ENCODE measurements at places on chromosomes 12 and 14.

GRCh38 chr12:72273851-72274351 lies 1.7 kb downstream of the TRHDE start:
- DNase-seq, result peak; percentile 6

DNA sequence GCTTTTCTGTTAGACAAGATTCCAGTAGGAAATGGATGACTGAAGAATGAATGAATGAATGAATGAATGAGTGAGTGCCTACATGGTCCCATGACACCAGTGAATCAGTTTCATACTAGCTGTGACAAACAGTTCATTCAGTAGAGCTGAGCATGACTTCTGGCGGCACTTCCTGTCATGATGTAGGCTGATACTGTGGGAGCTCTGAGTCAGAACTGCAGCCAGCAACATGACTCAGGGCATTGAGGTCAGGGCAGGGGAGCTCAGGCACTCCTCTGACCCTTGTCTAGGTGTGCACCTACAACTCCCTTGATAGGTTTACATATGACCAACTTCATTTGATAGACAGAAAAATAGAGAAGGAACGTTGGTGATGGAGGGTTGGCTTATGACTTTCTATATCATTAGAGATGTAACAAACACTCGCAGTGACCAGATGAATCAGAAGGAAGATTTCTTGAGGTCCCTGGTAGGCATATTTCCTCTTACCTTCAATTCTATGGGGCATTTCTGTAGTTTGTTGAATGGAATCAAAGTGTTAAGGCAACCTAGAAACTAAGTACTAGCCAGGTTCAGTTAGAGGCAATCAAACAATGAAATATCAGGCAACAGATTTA lies 139.3 kb upstream of the ARHGAP5 start:
- DNase-seq, result peak; percentile 52

GRCh38 chr14:86237733-86238132 lies 707.8 kb downstream of the FLRT2 start:
- DNase-seq, result peak; percentile 10

- DNase-seq, result no peak
Measured at GRCh38 chr12:92094751-92095161, 50.9 kb downstream of the BTG1 start.

DNA sequence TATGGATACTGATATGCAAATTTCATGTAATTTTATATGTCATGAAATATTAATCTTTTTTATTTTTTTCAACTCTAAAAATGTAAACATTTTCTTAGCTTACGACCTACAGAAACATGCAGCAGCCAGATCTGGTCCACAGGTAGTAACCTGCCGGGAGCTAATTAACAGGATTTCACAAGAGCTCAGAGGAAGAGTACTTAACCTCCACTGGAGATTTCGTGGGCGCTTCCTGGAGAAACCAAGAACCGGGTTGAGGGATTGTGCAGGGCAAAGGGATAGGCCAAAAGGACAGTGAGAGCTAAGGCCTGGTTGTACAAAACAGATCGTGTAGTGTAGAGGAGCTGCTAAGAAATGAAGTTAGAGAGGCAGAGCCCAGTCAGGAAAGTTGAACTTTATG lies 315.7 kb downstream of the PAWR start:
- DNase-seq, result no peak

DNA sequence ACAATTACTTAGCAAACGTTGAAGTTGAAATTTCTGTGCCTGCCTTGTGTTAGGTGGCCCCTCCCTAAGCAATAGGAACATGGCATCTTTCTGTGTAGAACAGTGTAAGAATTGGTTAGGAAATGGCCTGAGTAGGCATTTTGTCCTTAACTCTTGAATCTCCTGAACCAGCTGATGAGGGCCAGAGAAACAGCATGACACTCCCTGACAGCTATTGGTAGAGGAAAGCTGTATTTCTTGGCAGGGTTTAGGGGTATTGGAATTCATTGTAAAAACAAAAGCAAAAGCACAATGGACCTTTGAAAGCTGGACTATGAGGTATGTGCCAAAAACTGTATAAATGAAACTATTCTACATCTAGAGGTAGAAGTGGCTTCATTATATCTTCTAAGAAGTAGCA lies 40.6 kb upstream of the LRTM2 start:
- no peak for DNase-seq

GRCh38 chr14:55881577-55882241 lies 236.5 kb upstream of the PELI2 start:
- peak; percentile 12 for DNase-seq

- DNase-seq, result no peak
Measured at GRCh38 chr12:131273291-131273845, 319.7 kb downstream of the ADGRD1 start.

DNA sequence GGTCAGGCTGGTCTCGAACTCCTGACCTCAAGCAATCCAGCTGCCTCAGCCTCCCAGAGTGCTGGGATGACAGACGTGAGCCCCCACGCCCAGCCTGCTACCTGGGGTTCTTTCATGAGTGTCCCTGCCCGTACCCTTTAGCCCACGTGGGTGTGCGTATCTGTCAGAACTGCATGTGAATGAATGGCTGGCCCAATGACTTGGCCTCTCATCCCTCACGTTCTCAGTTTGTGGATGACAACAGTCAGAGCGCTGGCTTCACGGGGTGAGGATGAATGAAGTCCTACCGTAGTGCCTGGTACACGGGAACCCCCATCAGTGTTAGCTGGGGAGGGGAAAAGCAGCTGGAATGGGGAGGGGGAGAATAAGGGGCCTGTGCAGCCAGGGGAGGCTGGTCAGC lies 16.1 kb upstream of the ZDHHC22 start:
- DNase-seq, result no peak

DNA sequence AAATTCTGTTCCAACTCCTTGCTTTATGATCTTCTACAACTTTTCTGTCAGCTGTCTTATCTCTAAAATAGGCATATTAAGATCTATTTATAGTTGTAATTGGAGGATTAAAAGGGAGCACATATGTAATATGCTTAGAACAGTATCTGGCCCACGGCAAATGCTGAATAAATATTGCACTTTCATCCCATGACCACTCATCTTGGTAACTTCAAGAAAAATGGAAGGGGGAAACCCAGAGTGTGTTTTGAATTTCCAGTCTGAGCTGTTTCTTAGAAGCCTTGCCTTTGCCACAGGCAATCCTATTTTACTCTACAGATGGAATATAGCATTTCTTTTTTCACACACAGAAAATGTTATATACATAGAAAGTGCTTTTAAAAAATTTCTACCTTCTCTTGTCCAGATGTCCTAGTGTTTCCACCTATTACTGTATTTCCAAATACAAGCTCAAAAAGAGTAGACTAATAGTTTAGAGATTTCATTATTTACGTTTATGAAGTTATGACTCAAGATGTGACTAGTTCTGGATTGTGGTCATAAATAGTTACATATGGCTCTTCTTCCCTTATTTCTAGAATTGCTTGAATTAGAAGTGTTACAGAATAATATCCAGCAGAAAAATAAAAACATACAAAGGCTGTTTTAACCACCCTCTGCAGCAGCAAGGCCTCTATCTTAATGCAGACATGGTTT lies 6.2 kb upstream of the STXBP6 start:
- no peak for DNase-seq

GRCh38 chr12:55946553-55946952 lies 15.6 kb downstream of the DGKA start:
- no peak for DNase-seq

- no peak for DNase-seq
Measured at GRCh38 chr12:46503637-46504175, 131.1 kb upstream of the SLC38A2 start.

DNA sequence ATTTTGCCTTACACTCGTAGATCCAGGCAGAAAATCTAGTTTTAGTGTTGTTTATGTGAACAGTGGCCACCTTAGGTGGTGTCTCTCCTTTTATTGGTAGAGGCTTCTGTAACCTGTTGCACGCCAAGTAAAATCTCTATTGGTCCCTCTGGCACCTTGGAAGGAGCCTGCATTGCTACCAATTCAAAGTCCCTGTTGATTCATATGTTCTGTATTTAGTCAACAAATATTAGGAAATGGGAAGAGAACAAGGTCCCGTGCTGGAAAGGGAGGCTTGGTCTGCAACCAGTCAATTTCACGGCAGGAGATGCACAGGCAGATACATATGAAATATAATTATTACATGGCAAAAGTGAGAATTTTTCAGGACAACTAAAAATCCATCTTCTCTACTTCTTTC lies 6.4 kb upstream of the GPHN start:
- DNase-seq, result no peak

DNA sequence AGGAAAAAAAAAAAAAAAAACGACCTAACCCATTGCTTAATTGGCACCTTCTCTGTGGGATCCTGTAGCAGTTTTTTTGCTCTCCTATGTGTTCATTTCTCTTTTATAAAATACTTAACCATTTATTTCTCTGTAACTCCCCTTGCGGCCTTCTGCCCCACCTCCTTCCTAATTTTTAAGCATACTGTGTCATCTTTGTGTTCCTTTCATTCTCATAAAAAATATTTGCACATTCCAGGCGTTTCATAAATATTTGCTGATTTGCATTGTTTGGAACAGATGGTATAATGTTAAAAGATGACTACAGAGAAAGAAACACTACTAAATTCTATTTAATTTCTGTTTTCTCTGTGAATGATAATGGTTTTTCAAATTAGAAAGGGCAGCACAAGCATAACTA lies 77.9 kb downstream of the NPAS3 start:
- no peak for DNase-seq

DNA sequence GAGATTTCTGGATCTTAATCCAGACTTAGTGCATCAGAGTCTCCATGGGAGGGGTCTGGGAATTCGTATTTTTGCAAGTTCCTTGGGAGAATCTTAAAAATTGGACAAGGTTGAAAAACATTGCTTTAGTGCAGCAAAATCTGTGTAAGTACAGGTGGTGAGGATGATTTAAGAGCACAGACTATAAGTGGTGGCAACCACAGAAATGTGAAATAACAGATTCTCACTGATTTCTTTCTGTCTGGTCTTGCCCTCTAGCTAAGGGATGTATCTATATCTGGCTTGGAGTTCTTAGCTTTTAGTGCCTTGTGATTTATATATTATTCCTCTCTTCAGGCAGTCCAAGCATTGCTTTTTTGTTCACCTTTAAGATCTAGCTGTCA lies 116.2 kb downstream of the DIP2B start:
- DNase-seq, result no peak

GRCh38 chr12:253116-253831 lies 9.4 kb downstream of the SLC6A13 start:
- DNase-seq, result no peak

- DNase-seq, result peak; percentile 35
Measured at GRCh38 chr12:3641428-3642018, 111.4 kb downstream of the CRACR2A start.

GRCh38 chr12:3419558-3419957 lies 71.4 kb upstream of the PRMT8 start:
- no peak for DNase-seq

DNA sequence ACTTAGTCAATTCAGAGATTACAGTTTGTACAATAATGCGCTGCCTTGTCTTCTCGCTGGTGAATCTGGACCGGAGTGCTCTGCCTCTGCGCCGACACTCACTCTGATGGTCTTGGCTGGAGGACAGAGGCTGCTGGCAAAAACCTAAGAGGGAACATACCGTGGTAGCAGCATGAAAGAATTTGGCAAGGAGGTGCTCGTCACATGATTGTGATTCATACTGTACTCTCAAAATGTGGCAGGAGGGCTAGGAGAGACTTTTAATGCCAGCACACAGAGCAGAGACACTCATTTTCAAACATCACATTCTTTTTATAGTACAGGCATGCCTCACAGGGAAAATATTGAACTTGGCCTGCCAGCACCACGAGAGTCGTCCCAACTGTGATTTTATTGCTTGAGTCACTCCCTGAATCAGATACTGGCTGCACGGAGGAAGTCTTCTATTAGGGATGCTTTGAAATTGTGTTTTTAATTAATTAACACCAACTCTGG lies 67.8 kb downstream of the HMGA2 start:
- DNase-seq, result no peak

DNA sequence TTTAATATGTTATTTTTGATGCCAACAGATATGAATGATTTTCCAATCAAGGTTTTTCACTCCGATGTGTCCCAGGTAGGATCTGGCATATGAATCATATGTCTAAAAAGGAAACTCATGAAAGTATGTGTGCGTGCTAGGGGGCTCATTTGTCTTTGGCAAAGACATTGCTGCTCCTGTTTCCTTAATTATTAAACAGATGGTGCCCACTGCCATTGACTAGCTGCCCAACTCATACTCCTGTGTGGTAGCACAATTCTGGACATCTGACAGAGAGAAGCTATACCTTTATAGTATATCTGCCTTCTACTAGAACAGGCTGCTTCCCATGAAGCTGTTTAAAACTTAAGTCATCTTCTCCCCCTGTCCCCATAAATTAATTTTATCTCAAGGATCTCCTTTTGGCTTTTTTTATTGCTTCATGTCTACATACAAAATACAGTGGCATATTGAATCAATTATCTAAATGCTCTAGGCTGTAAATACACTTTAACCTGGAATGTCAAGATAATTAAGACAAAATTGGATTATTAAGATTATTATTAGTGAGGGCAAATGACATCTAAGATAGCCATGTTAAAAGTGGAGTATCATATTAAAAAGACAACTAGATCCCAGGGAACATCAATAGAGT lies 1.4 kb upstream of the PDE3A start:
- no peak for DNase-seq

GRCh38 chr12:209246-209645 lies 4.7 kb downstream of the SLC6A12 start:
- DNase-seq, result no peak

- DNase-seq, result no peak
Measured at GRCh38 chr12:70982991-70983390, 62.5 kb upstream of the PTPRR start.

GRCh38 chr12:79547044-79547734 lies 143.6 kb downstream of the PAWR start:
- DNase-seq, result peak; percentile 95

- DNase-seq, result no peak
Measured at GRCh38 chr14:48247977-48248376, 572.6 kb upstream of the MDGA2 start.

Measured in ELF-1 (cell line).